ENCODE measurements at places on chromosomes 6 and 20. TPM values are rescaled to one million over a fixed set of nuclear protein-coding genes. Genes with fewer than 3 reads are reported as not detected.

- no peak for DNase-seq
Measured at GRCh38 chr6:134657751-134658527, 292.0 kb downstream of the ALDH8A1 start.

DNA sequence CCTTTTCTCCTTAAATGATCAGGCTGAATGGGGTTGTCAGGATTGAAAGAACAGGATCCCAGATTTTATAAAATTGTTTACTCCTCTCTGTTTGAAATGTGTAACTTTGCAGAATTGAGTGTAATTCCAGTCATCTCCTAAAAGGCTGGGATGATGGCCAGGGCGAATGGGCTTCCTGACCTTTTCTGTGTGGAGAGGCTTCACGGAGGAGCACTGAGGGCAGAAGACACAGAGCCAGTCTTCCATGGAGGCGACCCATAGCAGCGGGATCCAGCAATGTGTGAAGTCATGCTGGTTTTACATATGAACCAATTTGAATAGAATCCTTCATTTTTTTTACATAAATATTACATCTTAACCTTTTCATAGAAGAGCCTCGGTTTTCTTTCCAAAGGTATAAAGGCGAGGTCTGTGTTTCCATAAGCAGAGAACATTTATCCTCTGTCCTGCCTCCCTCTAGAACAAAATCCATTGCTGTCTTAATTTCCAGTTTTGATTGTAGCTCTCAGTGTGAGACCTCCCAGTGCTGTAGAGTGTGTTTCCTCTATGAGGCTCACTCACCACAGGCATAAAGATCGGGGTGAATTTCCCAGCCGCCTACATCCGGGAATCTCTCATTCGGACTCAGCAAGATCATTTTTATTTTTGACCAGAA lies 369.7 kb upstream of the FLRT3 start:
- no peak for DNase-seq

- DNase-seq = no peak
Measured at GRCh38 chr20:41234041-41234440, 83.5 kb downstream of the ZHX3 start.

- DNase-seq = no peak
Measured at GRCh38 chr20:41222703-41223102, 85.4 kb downstream of the PLCG1 start.

TFAP2D gene
- not detected for polyA plus RNA-seq

NMBR gene
- polyA plus RNA-seq = 0.30 TPM

TNF gene
- polyA plus RNA-seq = not detected
